ENCODE measurements at places on chromosomes 6 and 20.

DNA sequence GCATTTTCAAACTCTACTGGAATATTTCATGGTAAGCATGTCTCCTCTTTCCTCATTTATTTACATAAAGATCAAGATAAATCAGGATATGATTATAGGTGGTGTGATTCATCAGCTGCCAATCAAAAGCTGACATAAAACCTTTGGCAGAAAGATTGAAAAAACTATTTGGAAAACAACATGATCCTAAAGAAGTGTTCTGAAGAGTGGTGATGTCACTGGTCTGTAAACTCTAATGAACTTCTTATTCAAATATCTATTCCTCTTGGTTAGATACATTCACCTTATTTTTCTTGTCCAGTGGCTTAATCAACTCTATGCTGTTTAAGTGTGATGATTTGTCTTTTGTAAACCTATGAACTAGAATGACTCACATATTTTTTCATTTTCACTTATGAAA, 535.5 kb upstream of the CITED2 start:
- H3K4me3 ChIP-seq = no peak overlapping the region
- H3K4me1 ChIP-seq = no peaks in the 10 kb centered on the region
- no peaks in the 10 kb centered on the region for H3K27me3 ChIP-seq
- no peaks in the 10 kb centered on the region for H3K36me3 ChIP-seq

GRCh38 chr6:35737413-35738211, 780 bp downstream of the ARMC12 start:
- no peak for DNase-seq
- peak overlapping the region; percentile 83 for H3K27ac ChIP-seq
- no peaks in the 10 kb centered on the region for H3K27me3 ChIP-seq
- no peaks in the 10 kb centered on the region for H3K36me3 ChIP-seq
- H3K4me3 ChIP-seq = peak overlapping the region; percentile 77
- H3K4me1 ChIP-seq = peaks cover 24% of the 10 kb centered on the region

- no peaks in the 10 kb centered on the region for H3K27me3 ChIP-seq
- no peak overlapping the region for H3K27ac ChIP-seq
- no peaks in the 10 kb centered on the region for H3K36me3 ChIP-seq
- DNase-seq = no peak
- H3K4me1 ChIP-seq = no peaks in the 10 kb centered on the region
These were observed 299.1 kb upstream of the ID4 start for GRCh38 chr6:19538096-19538495.

DNA sequence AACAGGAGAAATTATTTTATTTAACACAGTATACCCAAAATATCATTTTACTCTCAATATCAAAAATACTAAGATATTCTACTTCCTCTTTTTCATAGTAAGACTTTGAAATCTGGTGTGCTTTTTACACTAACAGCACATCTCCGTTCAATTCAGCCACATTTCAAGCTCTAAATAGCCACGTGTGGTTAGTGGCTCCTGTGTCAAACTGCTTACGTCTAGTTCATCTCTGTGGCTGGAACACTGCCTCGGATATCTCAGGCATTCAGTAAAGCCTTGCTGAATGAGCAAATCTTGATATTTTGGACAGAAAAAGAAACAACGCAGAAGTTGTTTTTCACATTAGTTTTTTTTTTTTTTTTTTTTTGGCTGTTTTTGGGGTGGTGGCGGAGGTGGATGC, 136.1 kb downstream of the EYA4 start:
- peaks cover 13% of the 10 kb centered on the region for H3K27me3 ChIP-seq
- no peaks in the 10 kb centered on the region for H3K4me1 ChIP-seq

GRCh38 chr6:2891768-2892170, 11.3 kb downstream of the SERPINB9 start:
- H3K4me1 ChIP-seq = peaks cover 19% of the 10 kb centered on the region
- H3K27ac ChIP-seq = peak overlapping the region; percentile 87
- peaks cover 31% of the 10 kb centered on the region for H3K36me3 ChIP-seq
- H3K4me3 ChIP-seq = peak overlapping the region; percentile 57
- no peaks in the 10 kb centered on the region for H3K27me3 ChIP-seq
- peak; percentile 71 for DNase-seq

- peaks cover 42% of the 10 kb centered on the region for H3K27me3 ChIP-seq
- no peak for DNase-seq
- no peak overlapping the region for H3K27ac ChIP-seq
- H3K36me3 ChIP-seq = no peaks in the 10 kb centered on the region
These were observed 152.0 kb downstream of the ANKRD60 start for GRCh38 chr20:58076405-58076804.

GRCh38 chr6:116445102-116445501, 16.1 kb upstream of the CALHM6 start:
- peaks cover 23% of the 10 kb centered on the region for H3K4me1 ChIP-seq
- no peak overlapping the region for H3K27ac ChIP-seq
- no peak overlapping the region for H3K4me3 ChIP-seq
- peaks cover 22% of the 10 kb centered on the region for H3K27me3 ChIP-seq
- DNase-seq = no peak
- H3K36me3 ChIP-seq = no peaks in the 10 kb centered on the region

DNA sequence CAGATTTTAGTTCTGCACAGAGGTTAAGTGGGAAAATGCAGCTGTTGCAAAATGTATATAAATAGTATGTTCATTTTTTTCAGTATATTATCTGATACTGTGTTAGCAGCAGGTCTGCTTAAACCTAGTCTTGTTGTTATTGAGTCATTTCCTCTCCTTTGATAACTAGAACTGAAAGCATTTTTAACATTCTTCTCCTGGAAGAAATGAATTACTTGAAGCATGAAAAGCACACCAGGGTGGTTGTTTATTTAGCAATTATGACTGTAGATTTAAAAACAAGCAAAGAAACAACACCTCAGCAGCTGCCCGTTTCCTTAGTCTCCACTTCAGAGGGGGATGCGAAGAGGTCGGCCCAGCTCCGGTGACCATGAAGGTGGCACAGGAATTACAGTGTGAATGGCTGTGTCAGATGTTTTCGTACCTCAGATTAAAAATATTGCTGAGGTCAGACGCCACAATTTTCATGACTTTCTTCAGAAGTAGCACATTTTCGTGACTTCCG, 53.5 kb downstream of the GOPC start:
- DNase-seq = no peak
- peaks cover 36% of the 10 kb centered on the region for H3K4me1 ChIP-seq
- peak overlapping the region; percentile 94 for H3K27ac ChIP-seq
- peaks cover 5% of the 10 kb centered on the region for H3K36me3 ChIP-seq

DNA sequence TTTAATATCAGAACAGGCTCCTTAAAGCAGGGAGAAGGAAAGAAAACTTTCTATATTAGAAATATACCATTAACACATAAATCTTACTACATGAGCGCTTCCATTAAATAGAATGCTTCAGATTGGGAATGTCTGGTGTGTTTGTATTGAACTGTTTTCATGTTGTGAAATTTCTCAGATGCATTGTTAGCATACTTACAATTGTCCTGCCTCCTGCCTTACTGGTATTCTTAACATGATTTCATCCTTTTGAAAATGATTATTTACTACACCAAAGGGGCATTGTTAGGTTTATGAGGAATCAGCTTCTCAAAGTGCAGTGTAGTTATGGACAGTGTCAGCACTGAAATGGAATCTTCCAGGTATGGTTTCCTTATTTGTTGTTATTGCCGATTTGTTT, 145.6 kb downstream of the MTFR2 start:
- DNase-seq = no peak
- no peaks in the 10 kb centered on the region for H3K4me1 ChIP-seq
- no peak overlapping the region for H3K27ac ChIP-seq
- no peak overlapping the region for H3K4me3 ChIP-seq

DNA sequence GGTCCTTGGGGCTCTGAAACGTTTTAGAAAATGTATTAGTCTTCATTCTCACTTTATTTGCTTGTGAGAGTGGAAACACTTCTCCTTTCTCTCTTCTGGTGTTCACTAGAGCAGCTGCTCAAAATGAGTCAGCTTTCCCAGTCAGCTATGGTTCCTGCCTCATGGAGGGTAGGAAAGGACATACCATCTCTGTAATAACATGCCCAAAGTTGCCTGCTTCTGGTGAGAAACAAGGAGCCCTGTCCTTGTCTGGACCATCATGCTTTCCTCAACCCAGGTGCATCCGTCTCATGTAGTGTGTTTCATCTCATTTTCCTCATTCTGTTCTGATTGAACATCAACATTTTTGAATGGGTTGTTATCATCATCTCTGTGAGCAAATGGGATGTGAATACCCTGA, 17.1 kb upstream of the TINAG start:
- DNase-seq = no peak
- H3K27ac ChIP-seq = no peak overlapping the region
- H3K4me3 ChIP-seq = no peak overlapping the region
- no peaks in the 10 kb centered on the region for H3K4me1 ChIP-seq

- peaks cover 15% of the 10 kb centered on the region for H3K4me1 ChIP-seq
- DNase-seq = no peak
- no peak overlapping the region for H3K27ac ChIP-seq
- H3K36me3 ChIP-seq = no peaks in the 10 kb centered on the region
- peaks cover 5% of the 10 kb centered on the region for H3K27me3 ChIP-seq
These were observed 82.4 kb downstream of the TMEM242 start for GRCh38 chr6:157240960-157241311.

GRCh38 chr6:150939399-150939798, 73.9 kb downstream of the MTHFD1L start:
- no peaks in the 10 kb centered on the region for H3K27me3 ChIP-seq
- peaks cover 8% of the 10 kb centered on the region for H3K4me1 ChIP-seq
- no peak overlapping the region for H3K27ac ChIP-seq
- peaks cover 14% of the 10 kb centered on the region for H3K36me3 ChIP-seq

GRCh38 chr20:51463560-51463959, 79.0 kb downstream of the NFATC2 start:
- peaks cover 16% of the 10 kb centered on the region for H3K4me1 ChIP-seq
- H3K36me3 ChIP-seq = peaks cover 9% of the 10 kb centered on the region
- no peak for DNase-seq
- no peak overlapping the region for H3K4me3 ChIP-seq

DNA sequence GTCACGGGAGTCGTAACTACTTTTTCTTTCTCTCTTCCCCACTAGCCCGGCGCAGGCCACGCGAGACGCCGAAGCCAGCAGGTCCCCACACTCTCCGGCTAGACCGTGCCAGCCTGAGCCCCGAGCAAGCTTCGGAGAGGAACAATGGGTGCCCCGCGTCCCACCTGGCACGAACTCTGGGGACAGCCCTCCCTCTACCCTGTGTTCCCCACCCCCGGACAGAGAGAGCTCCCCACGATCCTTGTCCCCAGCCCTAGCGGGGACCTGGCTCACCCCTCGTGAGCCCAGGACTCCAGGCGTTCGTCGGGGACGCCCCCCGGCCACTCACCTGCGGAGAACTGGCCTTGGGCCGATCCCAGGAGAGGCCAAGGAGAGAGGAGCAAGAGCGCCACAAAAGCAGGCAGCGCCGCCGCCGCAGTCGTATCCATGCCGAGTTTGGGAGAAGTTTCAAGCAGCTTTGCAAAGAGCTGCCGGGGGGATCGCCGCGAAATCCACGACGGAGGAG, 416 bp downstream of the PTPRK start:
- H3K27me3 ChIP-seq = peaks cover 75% of the 10 kb centered on the region
- H3K36me3 ChIP-seq = no peaks in the 10 kb centered on the region
- peaks cover 14% of the 10 kb centered on the region for H3K4me1 ChIP-seq
- DNase-seq = peak; percentile 8
- H3K27ac ChIP-seq = peak overlapping the region; percentile 47

GRCh38 chr20:47927944-47928343, 142.7 kb upstream of the SULF2 start:
- H3K36me3 ChIP-seq = no peaks in the 10 kb centered on the region
- DNase-seq = no peak
- H3K4me1 ChIP-seq = no peaks in the 10 kb centered on the region
- no peak overlapping the region for H3K27ac ChIP-seq

DNA sequence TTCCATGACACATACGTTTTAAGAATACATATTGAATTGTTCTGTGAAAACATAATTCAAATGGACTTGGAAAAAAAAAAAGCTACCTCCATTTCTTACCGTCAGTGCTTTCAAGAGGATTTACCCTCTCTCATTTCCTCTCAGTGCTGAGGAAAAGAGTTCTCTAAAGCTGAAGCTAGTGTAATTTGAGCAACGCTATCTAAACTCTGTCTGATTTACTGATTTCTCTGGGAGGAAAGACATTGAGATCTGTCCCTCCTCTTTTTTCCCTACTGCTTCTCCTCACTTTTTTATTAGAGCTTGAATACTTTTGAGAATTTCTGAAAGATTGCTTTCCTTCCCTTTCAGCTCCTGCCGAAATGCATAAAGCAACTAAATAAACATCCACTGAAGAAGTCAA, 41.2 kb upstream of the GRIK2 start:
- no peak overlapping the region for H3K27ac ChIP-seq
- no peak overlapping the region for H3K4me3 ChIP-seq
- H3K36me3 ChIP-seq = no peaks in the 10 kb centered on the region
- DNase-seq = no peak

DNA sequence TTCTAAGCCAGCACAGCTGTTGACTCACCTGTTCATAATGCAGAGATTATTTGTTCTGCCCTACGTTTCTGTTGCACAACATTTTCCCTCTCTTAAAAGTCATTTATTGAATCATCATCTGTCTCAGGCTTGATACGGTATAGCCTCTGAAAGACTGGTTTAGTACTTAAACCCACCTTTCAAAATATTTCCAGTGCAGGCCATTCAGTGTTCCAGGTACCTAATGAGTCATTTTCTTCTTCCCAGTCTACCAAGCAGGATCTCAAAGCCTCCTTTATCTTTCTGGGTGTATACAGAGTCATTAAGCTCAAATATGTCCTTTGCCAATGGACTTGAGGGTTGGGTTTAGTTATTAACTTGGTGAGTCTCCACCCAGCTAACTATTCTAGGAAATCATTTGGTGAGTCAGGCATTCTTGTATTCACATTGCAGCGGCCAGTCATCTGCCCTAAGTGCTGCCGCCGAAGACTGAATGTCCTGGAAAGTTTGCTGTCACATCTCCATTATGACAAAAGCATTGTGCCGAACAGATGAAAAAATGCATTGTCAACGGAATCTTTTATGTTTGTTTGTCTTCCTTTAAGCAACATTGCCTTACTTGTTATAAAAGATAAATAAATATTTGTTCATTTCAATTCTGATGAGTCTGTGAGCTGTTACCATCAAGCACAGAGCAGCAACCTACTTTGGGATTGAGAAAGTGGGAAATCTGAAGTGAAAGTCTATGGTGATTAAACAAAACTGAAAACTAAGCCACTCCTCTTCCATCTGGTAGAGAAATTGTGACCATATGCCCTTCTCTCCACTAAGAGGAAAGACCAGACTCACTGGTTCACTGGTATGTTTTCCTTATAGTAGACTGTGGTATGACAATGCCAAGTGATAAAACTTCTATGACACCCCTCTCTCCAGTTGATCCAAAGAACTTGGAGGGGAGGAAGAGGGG, 14.3 kb upstream of the FAM135A start:
- no peak overlapping the region for H3K27ac ChIP-seq
- peaks cover 5% of the 10 kb centered on the region for H3K36me3 ChIP-seq
- DNase-seq = no peak
- peaks cover 45% of the 10 kb centered on the region for H3K27me3 ChIP-seq
- H3K4me3 ChIP-seq = no peak overlapping the region

DNA sequence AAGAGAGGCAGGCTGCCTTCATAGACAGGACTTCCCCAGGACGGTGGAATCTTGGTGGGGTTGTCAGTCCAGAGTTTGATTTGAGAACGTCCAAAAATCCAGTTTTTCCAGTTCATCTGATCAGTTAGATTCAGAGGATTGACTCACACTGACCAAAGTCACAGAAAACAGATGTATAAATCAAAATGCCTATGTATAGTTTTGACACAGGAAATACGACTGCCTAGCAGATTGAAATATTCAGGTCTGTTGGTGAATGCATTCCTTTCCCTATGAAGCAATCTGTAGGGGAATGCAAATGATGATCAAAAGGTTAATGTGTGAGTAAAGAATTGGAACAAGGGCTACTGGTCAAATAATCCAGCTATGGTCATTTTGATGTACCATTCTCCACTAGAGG, 29.7 kb upstream of the GFOD1 start:
- H3K27ac ChIP-seq = no peak overlapping the region
- peaks cover 3% of the 10 kb centered on the region for H3K36me3 ChIP-seq
- DNase-seq = no peak
- no peak overlapping the region for H3K4me3 ChIP-seq
- H3K4me1 ChIP-seq = no peaks in the 10 kb centered on the region

All from T-helper 17 cell (primary cell).